ENCODE measurements at places on chromosomes 5 and 9. TPM values are rescaled to one million over a fixed set of nuclear protein-coding genes. Genes with fewer than 3 reads are reported as not detected.

DNM1 gene
- total RNA-seq = 16.2 TPM

TMC1 gene
- total RNA-seq = not detected

DNA sequence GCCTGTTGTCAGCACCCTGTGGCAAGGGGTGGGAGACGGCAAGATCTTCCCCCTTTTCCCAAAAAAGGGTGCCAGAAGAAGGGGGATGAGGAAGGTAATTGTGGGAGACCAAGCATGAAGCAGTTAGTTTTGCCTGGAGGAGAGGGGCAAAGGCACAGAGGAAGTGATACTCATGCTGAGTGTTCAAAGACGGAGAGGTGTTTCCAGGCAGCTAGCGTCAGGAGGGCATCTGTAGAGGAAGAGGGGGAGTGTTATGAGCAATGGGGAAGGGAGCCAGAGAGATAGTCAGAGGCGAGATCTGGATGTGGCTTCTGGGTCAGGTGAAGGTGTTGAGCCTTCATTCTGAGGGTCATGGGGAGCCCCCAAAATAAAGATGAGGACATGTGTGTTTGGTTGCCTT, 26.9 kb upstream of the ADAM19 start:
- DNase-seq = no peak

DNA sequence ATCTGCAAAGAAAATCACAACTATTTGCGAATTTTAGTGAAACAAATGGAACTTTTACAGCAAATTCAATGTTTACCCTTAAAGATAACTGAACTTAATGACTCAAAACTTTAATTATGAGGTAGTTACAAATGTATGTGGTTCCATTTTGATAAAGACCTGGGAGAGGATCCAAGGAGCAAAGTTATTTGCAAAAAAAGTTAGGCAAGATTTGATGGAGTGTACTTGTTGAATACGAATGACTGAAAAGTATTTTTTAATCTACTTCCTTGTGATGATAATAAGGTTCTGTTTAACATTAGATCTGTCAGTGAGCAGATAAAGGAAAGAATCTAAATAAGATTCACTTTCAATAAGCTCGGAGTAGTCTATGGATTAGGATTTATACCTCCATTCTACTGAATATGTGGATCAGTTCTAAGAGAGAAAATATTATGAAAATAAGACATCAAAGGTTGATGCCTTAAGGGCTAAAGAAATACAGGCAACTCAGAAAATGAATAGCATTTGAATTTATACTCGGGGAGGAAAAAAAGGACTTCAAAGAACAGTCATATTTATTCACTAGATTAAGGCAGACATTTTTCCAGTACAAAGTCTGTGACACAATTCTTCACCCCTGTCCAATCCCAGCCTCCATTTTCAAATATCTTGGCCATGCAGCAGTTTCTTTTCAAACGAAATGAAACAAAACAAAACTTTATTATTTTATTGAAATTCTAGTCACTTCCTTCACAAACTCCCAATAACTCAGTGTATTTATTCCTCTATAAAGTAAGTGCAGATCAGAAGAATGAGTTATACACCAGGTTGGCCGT, 199.8 kb downstream of the PDE4D start:
- no peak for DNase-seq

GRCh38 chr5:68348447-68349222, 133.1 kb downstream of the PIK3R1 start:
- DNase-seq = no peak

- DNase-seq = no peak
Measured at GRCh38 chr9:120361551-120361950, 218.4 kb downstream of the CDK5RAP2 start.

DNA sequence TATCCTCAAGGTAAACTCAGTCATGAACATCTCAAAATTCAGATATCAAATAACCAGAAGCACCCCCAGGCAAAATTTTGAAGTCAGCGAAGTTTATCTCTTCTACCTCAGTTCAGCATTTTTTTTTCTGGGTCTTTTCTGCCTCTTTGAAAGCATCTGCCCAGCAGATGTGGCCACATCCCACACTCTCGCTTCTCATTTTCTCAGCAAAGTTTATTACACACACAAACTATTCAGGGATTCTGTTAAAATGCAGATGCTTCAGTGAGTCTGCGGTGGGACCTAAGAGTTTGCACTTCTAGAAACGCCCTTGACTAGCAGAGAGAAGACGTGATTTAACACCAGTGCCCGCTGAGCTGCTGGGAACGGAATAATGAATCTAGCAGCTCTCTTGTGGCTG, 19.3 kb downstream of the RASEF start:
- DNase-seq = no peak

- DNase-seq = no peak
Measured at GRCh38 chr5:143569722-143570567, 166.5 kb upstream of the NR3C1 start.

All from kidney epithelial cell (primary cell).